ACHN (cell line): ENCODE measurements at places on chromosomes 3 and 15.

DNA sequence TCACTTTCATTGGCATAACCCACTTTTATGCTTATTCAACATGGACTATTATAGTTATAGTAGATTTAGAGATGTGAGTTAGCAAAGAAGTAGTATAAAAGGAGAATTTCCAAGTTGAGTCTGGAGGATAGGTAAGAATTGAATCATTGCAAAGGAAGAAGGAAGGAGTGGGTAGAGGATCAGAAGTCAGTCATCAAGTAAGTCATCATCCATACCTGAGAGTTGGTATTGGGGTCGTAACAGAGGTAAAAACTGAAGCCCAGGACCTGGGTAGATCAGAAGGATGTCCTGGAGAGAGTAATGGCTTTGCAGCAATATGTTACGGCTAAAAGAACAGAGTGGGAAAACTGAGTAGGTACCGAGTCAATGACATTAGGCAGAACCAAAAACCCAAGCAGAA is 265.7 kb downstream of the SUCLG2 start:
- no peak for DNase-seq

DNA sequence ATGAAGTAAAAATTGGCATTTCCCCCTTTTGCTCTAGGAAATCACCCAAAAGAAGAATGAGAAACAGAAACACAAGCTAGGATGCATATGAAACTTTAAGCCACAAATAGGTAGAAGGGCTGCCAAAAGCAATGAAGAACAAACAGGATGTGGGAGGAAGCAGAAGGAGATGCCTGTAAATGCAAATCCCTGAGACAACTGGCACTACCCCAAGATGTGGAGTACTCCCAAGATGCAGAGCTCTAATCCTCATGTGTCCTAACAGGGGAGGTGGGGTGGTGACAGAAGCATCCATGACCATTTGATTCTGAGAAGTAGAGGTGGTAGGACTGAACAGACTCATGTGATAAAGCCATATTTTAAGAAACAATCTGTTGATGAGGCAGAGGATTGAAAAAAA is 31.9 kb upstream of the ZNF280D start:
- no peak for DNase-seq

DNA sequence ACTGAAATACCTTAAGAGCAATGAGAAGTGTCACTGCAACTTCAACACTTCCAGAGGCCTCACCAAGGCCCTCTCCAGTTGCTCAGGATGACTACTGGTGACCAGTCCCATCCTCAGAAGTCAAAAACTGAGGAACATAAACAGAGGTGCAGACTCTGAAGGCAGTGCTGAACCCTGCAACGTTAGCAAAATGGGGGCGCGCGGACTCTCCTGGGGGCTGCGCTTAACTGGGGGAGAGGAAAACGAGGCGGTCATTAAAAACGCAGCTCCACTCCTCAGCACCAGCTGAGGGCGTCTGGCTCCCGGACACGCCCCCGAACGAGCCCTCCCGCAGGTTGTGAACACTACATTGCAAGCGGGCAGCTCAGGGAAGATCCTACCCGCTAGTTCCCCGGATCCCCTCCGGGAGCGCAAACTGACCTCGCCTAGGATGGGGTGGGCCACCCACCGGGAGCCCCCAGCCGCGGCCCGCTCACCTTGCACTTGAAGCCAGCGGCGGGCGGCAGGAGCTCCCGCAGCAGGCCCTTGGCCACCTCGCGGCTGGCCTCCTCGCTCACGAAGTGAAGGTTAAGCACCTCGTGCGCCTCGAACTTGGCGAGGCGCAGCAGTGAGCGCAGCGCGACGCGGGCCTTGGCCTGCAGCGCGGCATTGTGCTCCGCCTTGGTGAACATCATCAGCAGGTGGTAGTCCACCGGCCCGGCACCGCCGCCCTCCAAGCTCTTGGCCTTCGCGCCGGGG is 711 bp downstream of the XXYLT1 start:
- peak; percentile 40 for DNase-seq

DNA sequence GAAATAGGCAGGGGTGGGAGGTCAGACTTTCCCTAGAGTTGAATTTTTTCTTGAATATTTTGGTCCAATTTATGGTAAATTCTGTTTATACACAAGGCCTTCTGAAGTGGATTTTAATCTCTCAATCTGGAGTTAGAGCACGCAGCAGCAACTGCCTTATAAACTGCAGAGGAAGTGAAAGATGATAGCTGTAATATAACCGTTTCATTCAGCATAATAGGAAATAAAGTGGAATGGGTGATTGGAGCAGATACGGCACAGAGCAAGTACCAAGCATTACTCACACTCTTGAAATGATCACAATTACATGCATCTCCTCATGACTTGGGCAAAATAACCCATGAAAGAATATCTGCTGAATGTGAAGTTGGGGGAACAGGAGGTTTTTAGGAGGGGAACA is 106.8 kb downstream of the ARRDC4 start:
- no peak for DNase-seq

- no peak for DNase-seq
Observed at GRCh38 chr15:22966321-22967083, 13.7 kb downstream of the CYFIP1 start.

DNA sequence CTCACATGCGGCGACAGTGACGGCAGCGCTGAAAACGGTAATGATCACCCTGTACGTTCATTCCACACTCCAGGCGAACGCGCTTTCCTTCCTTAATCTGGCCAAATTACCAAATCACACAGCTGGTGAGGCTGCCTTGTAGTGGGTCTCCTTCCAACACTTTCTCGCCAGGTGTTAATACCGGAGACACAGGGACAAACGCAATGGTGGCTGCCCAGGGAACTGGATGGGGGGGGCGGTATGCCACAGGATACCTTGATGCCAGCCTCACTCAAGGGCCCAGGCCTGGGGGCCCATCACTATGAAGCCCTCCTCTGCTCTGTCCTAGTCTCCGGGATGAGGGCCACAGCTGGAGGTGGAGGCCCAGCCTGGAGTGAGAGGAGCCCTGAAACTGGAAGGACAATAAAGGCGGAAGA is 1.4 kb upstream of the CAMK2N2 start:
- DNase-seq = no peak

DNA sequence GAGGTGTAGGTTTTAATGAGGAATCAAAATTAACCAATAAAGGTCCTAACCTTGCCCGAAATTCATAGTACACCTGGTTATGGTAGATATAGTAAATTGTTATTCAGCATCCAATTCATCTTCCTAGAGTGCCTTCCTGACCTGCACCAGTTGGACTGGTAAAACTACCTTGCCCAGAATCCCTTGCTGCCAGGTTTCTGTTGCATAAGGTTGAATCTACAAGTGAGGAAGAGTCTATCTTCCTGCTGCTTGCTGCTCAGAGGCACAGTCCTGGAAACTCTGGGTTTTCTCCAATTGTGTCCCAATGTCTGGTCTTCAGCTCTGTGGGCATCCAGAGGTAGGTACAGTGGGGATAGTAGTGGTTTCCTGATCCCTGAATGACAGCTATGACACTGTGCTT is 17.3 kb downstream of the CCDC54 start:
- DNase-seq = no peak

- no peak for DNase-seq
Observed at GRCh38 chr3:104190681-104191080, 1176.0 kb upstream of the ALCAM start.

- no peak for DNase-seq
Observed at GRCh38 chr3:32398531-32398930, 6.9 kb downstream of the CMTM7 start.

- no peak for DNase-seq
Observed at GRCh38 chr15:101243420-101243819, 8.4 kb downstream of the CHSY1 start.

DNA sequence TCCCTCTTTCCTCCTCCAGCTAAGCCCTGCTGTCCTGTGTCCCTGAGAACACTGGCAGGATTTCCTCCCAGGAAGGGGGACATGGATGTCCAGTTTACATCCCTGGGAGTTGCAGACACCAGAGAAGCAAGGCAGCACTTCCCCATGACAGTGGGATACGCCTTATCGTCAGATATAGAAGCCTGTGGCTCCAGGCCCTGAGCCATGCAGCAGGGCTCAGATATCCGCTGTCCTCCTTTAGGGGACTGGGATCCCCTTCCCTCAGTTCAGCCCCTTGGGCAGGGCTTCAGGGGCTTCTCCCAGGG is 16.4 kb downstream of the CORO2B start:
- no peak for DNase-seq

DNA sequence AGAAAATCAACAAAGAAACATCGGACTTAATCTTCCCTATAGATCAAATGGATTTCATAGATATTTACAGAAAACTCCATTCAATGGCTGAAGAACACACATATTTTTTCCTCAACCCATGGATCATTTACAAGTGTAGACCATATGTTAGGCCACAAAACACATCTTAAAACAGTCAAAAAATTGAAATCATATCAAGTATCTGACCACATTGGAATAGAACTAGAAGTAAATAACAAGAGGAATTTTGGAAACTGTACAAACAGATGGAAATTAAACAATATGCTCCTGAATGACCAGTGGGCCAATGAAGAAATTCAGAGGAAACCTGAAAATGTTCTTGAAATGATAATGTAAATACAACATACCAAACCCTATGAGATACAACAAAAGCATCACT is 323.1 kb upstream of the GPR149 start:
- DNase-seq = no peak

- peak; percentile 28 for DNase-seq
Observed at GRCh38 chr3:16415911-16416476, 97.5 kb downstream of the RFTN1 start.

GRCh38 chr3:103894162-103894822 is 1459.5 kb downstream of the ZPLD1 start:
- DNase-seq = no peak

GRCh38 chr3:110971010-110971601 is 100.5 kb upstream of the NECTIN3 start:
- DNase-seq = no peak

DNA sequence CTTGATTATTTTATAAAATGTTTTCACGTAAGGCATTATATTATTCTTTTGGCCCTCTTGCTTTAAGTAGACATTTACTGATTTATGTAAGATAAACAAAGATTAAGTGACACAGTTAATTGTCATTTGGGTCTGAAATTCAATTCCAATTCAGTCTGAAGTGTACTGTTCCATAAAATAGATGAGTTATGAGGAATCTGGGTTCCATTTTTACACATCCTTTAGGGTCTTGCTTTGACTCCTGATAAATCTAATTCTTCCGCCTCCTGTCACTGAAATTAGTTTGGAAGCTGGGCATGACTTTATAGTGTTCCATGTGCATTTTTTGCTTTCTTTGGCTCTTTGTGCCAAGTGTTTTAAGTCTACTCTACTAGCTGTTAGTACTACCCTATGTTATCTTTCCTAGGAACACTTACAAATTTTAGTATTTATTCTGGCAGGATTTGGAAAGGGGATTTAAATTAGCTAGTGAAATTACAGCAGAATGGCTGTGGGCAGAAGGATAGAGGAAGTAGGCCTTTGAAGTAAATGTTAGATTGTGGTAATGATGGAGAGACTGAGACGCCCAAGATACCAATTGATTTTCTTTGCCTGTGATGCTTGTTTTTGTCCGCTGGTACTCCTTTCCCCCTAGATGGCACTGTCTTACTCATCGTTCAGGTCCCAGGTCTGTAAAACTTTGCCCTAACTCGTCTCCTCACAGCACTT is 14.3 kb downstream of the ARL8B start:
- DNase-seq = peak; percentile 45

DNA sequence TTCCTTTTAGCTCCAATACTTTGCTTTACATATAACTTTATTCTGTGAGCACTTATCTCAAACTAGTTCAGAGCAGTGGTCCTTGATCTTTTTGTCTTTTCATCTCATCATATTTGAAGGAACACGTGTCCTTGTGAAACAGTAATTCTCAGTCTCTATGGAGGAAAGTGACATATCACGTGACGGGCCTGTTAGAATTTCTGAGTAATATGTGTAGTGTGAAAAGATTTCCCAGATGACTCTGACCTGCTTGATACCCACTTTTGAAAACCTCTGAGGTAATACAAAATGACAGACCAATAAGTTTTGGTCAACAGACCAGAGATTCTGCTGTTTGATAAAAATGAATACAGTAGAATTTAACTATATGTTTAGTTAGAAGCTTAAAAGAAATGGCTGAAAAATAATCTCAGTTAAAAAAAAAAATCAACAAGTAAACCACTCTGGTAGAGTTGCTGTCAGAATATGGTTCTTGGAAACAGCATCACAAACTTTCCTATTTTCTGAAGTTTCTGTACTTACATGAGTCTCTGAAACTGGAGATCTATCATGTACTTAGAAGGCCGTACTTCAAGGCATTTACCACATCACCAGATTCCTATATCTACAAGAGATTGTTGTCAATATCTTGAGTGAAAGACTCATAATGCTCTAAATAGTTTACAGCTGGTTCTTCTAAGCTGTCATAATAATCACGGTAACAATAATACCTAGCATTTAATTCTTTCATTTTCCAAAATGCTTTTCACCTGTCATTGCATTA is 590.2 kb upstream of the TBL1XR1 start:
- DNase-seq = no peak

- DNase-seq = no peak
Observed at GRCh38 chr15:35695003-35695402, 149.0 kb upstream of the DPH6 start.

DNA sequence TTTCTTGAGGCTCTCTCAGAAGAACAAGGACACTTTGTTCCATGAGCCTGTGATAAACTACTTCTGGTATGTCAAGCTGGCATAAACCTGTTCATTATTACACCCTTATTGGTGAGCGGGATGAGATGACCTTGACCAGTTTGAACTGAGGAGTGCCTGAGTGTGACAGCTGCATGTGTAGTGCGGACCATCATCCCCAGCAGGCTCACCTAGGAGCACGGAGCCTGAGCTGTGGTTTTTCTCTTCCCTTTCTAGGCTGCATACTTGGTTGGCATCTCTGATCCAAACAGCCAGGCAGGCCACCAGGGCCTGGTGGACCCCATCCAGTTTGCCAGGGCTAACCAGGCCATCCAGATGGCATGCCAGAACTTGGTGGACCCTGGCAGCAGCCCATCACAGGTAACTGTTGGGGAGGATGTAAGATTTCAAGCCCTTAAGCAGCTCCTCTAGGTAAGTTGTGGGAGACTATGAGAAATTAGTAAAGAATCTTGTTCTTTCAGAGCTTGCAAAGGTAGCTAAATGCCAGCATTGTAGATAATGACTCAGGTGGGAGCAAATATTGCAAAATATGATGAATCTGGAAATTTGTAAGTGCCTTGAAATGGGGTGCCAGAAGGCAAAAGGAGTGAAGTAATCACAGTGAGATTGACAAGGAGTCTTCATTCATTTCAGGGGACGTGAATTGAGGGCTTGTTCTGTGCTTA is 288.9 kb upstream of the TPM1 start:
- DNase-seq = no peak

DNA sequence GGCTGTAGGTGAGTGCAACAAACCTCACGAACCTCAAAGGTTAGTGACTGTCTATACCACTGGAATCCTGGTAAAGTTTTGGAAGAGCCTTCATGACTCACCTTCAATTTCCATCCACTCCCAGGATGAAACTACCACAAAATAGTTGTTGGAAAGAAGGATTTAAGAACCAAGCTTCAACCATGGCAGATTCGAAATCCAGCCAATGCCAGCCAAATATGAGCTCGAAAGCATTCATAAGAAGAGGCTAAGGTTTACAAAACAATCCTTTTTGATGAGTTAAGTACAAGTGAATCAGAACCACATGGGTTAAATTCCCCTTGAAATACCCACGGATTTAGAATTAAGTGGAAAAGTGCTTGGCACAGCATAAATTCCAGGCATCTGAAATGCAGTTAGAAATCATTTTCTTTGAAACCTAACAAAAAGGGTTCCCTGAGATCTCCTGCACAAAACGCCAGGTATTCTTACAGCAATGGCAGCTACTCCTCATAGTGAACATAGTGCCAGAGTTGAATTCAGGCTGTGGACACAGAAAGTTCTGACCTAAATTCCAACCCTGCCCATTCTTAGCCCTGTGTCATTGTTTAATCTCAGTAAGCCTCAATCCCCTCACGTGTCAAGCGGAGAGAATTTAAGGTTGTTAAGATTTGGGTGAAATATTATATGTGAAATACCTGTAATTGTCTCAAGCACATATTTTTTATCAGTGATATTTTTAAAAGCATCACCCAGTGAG is 89.2 kb downstream of the FBN1 start:
- DNase-seq = no peak
